ENCODE measurements at places on chromosomes 7 and 10.

DNA sequence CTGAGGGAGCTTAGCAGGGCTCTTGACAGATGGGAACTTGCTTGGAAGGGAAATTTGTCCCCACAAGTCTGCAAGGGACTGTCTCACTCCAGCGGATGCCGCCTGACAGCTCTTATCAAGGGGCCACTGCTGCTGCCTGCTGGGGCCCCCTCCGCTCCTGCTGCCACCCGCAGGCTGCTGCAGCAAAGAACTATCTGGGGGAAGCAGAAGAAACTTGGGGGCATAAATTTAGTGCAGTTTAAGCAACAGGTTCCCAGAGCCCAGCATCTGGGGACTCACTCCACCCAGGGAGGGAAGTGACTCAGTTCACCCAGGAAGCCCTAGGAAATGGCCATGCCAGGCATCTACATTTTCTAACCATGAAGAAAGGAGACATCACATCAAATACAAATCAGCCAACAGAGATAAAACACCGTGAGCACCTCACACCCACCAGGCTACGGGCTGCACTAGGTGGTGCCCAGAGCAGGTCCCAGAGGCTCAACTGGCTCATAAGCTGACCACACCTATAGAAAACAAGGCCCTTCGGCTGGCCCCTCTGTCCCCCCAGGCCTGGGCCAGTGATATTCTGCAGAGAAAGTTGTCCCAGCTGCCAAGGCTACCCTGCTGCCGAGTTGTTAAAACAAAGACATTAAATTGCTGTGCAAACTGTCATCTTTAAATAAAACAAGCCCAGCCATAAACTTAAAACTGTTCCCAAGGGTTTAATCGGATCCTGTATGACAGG is 3.7 kb downstream of the RGS10 start:
- peak; percentile 21 for DNase-seq

GRCh38 chr7:70712942-70713341 is 419.0 kb upstream of the GALNT17 start:
- DNase-seq: no peak

GRCh38 chr10:23293145-23293724 is 51.4 kb downstream of the C10orf67 start:
- DNase-seq: no peak

- DNase-seq: no peak
Observed at GRCh38 chr10:47298715-47299114, 1.3 kb upstream of the GDF10 start.

DNA sequence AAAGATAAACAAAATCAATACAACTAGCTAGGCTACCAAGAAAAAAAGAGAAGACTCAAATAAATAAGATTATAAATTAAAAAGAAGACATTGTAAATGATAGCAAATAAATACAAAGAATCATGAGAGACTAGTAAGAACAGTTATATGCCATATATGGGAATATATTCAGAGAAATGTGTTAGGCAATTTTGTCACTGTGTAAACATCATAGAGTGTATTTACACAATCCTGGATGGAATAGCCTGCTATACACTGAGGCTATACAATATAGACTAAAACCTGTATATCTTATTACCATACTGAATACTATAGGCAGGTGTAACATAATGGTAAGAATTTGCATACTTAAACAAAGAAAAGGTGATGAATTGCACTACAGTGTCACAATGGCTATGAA is 717.4 kb downstream of the PARD3 start:
- no peak for DNase-seq

DNA sequence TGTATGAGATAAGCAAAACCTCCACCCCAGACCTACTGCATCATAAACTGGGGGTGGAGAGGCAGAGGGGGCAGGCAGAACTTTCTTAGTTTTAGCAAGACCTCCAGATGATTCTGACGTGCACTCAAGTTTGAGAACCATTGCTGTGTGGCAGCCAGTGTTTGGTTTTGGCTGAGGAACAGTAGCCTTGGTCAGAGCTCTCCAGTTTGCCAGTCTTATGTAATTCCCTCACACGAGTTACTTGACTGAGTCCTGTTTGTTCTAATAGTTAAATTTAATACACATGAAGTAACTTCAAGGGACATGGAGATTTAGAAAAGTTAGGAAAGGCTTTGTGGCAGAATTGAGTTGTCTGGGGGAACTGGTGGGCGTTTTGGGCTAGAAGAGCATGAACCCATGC is 38.5 kb downstream of the GARS1 start:
- DNase-seq: no peak

DNA sequence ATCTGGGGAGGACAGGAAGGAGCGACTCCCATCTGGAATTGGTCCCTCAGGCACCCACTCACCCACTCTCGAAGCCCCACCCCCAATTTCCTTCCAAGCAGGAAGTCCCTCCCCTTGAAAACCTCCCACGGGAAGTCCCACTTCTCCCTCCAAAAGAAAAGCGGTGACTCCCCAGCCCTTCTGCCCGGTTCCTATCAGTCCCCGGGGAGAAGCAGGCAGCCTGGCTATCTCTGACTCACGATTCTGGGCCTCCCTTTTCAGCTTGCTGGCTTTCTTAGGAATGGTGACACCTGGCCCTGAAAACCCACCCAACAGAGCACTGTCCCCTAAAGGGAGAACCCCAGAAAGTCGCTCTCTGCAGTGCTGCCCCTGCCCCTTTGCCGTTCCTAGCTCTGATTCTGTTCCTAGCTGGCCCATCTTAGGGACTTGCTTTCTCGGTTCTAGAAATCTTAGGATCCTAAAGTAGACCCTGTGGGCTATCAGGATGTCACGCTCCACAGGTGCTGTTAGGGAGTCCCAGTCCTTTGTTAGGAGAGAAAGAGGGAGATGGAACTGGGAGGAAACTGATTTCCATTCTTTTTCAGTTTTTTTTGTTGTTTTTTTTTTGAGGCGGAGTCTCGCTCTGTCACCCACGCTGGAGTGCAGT is 6.0 kb downstream of the TSC22D4 start:
- DNase-seq: no peak

- DNase-seq: no peak
Observed at GRCh38 chr7:128759242-128759641, 16.4 kb downstream of the OPN1SW start.

DNA sequence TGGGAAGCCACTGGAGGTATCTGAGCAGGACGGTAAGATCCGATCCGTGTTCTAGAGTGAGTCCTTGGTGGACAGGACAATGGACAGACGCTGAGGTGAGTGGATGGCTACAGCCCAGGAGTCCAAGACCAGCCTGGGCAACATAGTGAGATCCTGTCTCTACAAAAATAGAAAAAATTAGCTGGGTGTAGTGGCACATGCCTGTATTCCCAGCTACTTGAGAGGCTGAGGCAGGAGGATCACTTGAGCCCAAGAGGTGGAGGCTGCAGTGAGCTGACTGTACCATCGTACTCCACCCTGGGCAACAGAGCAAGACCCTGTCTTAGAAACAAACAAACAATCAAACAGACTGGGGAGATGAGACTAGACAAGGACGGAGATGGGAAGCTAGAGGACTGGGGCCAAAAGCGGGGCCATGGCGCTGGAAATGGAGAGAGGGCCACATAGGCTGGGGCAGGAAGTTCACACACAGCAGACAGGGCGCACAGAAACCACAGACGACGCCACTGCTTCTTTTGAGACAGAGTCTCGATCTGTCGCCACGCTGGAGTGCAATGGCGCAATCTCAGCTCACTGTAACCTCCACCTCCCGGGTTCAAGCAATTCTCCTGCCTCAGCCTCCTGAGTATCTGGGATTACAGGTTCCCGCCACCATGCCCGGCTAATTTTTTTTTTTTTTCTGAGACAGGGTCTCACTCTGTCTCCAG is 24.7 kb downstream of the DAGLB start:
- no peak for DNase-seq

DNA sequence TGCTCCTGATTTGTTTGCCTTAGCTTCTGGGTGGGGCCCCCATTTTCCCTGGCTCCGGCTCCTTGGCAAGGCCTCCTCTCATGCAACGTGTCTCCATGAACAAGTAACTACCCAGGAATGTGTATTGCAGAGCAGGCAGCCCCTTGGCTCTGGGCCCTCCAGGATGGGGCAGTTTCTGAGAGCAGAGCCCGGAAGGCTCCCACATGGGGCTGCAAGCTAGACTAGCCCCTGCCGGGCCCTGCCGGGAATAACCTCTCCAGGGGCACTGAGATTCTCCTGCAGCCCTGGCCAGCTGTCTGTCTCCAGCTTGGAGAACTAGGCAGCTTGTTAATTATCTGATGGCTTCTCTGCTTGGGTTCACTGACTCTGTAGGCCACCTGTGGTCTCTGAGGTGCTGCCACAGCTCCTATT is 184.0 kb upstream of the INHBA start:
- no peak for DNase-seq

DNA sequence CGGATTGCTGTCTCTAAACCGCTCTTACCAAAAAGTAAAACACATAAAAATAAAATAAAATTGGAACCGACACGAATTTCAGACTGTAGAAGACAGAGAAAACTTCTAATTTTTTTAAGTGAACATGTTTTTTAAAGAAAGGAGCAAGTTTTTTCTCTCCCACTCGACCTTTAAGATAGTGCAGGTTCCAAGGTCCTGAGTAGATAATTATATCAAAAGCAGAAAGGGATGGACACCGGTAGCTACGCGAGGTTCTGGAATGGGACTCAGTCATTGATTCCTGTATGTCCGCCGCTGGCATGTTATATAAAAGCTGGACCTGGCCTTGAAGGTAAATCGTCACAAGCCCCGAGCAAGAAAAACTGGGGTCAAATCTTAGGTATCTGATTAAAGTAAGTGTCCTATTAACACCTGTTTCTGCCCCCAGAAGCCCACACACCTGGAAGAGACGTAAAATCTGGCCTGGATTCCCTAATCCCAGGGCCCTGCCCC is 462 bp upstream of the CISD1 start:
- no peak for DNase-seq

DNA sequence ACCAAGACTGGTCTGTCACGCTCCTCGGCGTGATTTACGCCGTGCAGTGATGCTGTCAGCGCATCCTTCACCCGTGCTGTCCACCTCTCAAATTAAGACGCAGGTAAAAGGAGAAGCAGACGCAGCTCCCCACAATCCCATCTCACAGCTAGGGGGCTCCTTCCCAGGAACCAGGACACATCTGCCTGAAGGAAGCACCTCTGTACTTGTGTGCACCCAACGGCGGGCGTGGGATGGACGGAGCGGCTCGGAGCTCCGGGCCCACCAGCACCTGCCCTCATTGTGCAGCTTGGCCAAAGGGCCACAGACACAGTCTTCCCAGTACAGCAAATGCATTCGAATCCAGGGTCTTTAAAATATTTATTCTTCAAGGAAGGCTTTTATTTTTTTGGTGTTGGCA is 55.3 kb downstream of the STK32C start:
- no peak for DNase-seq

DNA sequence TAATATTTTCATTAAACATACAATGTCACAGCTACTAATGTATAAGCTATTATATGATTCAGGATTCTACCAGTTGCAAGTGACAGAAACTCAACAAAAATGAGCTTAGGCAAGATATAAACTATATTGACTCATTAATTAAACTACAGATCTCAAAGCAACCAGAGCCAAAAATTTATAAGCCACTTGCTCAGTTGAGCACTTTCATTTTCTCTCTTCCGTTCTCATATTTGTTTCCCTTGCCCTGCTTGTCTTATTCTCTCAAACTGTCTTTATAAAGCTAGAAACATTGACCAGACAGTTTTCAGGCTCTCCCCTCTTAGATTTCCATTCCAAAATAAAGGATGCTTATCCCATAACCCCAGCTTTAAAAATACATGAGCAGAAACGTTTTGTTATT is 60.2 kb upstream of the DGKB start:
- no peak for DNase-seq

- DNase-seq: no peak
Observed at GRCh38 chr10:76882796-76883195, 754.8 kb downstream of the KCNMA1 start.

- no peak for DNase-seq
Observed at GRCh38 chr10:49081547-49082275, 33.6 kb downstream of the VSTM4 start.

DNA sequence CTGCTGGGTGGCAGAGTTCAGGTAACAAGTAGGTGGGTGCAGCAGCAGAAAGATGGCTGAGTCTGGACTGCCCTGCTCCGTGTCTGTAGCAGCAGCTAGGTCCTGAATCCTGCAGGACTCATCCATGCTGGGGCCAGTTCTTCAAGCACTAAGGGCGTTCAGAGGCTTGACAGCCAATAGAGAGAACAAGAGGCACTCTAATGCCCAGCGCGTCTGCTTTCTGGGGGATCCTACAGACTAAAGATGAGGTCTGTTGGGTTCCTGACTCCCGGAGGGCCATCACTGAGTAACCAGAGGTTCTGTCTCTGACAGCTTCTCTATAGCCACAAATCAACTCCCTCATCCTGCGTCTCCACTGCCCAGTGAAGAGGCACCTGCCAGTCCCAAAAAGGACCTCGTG is 125.5 kb downstream of the PTPN20 start:
- no peak for DNase-seq

DNA sequence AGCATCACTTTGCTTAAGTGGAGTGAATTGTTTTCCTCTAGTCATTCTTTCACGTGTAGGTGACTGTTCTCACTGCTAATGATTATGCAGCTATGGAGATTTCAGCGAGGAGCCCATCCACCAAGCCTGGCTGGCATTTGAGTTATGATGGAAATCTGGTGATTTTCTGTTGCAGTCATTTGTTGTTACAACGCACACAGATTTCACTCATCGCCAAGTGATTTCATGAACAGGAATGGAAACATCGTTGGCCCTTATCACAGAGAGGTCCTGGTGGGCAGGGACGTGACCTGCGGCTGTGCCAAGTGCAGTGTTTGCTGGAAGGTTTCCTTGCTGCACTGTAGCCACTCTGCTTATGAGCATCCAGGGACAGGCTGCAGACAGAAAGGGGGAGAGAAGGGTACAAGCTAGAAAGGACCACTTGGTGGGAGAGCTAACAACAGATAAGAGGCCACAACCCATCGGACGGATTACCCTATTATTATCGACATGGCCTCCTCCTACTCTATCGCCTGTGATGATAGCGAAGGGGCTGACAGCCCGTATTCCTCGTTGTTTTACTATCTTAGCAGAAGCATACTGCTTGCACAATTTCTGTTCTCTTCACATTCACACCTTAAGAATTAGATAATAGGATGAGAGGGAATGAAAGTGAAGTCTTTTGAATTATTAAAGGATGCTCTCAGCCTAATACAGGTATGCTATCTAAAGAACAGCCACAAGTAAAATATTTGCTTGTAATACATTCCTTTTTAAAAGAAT is 99.0 kb upstream of the PITRM1 start:
- DNase-seq: no peak

DNA sequence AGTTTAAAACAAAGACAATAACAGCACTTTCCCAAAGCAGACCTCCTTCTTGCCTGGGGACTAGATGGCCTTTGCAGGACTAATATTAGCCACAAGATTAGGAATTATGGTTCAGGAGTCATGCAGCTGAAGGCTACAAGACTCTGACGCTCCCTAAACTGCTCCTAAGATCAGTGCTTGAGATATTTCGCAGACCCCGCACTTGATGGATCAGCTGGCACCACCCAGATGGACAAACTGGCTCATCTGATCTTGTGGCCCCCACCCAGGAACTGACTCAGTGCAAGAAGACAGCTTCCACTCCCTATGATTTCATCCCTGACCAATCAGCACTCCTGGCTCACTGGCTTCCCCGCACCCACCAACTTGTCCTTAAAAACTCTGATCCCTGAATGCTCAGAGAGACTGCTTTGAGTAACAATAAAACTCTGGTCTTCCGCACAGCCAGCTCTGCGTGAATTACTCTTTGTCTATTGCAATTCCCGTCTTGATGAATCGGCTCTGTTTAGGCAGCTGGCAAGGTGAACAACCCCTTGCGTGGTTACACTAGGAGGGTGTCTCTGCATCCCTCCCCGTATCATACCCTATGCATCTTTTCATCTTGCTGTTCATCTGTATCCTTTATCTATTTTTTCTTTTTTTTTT is 26.9 kb upstream of the NRBF2 start:
- no peak for DNase-seq
